HEK293T (cell line): ENCODE measurements at places on chromosomes 13 and 19.

GRCh38 chr13:39284801-39285388 lies 246.6 kb downstream of the NHLRC3 start:
- DNase-seq: no peak

GRCh38 chr19:262125-262524 lies 29.1 kb downstream of the PLPP2 start:
- DNase-seq: no peak

DNA sequence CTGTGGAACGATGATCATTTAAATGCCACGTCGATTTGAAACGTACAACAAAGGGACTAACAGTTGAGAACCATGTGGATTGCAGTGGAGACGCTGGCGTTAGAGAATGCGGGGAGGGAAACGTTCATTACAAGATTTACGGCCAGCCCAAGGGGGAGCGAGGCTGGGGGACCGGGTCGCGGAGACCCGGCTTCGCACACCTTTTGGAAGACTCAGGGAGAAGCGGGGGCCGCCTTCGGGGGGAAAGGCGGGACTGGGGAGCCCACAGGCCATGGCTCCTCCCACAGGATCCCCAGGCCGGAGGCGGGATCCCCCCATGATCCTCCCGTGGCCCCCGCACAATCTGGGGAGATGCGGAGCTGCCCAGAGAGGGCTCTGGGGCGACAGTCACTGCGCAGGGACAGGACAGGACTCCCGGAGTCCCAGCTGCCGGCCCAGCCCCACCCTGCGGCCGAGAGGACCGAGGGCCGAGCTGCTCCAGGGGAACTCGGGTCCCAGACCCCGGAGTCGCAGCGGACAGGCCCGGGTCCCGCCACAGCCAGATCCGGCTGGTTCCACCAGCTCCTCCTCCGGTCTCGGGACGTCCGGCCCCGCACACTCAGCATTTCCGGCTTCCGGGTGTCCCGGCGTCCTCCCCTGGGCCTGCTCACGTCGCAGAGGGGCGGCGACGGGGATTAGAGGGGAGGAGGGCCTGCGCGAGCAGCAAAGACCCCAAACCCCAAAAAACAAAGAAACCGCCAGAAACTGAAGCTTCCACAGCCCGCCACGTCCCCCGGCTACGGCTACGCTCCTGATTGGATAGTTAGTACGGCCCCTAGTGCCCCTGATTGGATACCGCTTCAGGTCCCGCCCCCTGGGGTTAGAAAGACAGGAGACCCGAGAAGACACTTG lies 21.1 kb upstream of the OR10H1 start:
- peak; percentile 88 for DNase-seq

DNA sequence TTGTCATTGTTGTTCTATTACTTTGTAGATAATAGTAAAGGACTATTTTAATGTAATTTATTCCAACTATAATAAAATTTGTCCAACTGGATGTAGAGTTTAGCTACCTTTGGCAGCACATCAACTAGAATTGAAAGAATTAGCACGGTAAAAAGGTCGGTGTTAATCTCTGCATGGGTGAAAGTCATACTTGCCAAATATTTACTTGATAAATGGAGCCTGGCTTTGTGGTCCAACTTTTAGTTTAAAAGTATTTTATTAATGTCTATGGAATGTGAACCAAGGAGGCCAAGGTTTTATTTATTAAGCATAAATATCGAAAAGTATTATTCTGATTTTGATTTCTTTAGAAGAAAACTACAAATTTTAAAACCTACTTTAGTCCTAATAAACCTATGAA lies 1389.0 kb downstream of the PCDH9 start:
- DNase-seq: no peak

- no peak for DNase-seq
These were observed 6.5 kb upstream of the EIF3G start for GRCh38 chr19:10126213-10126639.

- DNase-seq: no peak
These were observed 42.5 kb upstream of the LDLR start for GRCh38 chr19:11046605-11047354.

DNA sequence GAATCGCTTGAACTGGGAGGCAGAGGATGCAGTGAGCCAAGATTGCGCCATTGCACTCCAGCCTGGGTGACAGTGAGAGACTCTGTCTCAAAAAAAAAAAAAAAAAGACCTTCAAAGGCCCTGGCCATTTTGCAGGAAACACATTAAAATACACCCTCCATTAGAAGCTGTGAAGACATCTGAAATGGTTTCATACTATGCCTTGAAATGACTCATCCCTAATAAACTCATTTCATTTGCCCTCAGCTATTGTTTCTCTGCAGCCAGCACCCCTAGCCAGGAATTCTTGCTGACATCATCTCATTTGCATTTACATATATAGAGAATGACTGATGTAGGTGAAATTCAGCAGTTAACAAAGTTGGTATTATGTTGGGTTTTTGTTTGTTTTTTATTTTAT lies 8.7 kb downstream of the EML2 start:
- no peak for DNase-seq

DNA sequence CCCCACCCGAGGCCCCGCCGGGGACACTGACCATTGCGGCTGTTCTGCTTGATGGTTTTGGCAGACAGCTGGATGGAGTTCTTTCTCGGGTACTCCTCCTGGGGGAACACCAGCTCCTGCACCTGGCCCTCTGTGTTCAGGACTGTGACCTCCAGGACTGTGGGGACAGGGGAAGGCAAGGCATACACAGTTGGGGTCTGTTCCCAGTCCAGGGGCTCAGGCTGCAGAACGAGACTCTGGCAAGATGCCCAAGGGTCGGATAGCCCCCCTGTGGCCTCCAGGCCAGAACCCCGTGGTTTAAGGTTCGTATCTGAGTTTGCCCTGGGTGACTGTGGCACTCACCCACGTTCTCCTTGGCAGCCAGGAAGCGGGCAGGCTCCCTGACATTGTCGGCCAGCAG lies 22.7 kb upstream of the ASF1B start:
- no peak for DNase-seq

DNA sequence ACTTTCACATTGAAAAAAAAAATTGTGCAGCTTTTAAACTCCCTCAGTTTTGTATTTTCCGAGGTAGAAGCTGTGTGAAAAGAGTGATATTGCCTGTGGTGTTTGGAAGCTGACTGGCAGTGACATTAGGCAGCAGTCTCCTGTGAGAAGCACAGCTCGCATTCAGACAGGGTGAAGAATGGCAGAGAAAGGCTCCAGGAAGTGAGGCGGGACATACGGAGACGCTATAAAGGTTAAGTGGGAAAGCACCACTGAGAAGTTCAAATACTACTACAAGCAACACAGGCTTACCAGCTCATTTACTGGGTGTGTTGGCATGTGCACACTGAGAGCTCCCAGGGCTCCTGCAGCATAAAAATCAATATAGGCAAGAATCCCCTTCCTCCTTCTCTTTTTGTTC lies 88.4 kb downstream of the RXFP2 start:
- no peak for DNase-seq

DNA sequence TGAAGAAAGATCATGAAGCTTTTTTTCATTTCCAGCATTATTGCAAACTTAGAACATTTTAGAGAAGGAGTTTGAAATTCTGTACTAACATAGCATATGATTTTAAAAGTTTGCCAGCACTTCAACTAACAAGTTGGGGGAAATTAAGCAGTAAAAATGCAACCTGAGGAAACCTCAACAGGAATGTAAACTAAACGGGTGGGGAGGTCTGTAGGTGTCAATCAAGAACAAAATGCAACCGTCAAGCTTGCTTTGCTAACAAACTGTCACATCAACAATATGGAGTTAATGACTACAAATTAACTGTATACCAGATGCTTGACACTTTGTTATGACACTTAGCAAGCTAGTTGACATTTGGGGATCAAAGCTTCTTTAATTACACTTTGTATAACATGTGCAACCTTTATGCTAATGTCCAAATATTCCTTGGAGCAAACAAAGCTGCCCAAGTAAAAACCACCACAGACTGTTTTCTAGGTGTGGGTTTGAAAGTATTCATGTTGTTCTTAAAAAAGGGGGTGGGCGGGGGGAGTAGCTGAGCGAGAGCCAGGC lies 52.1 kb downstream of the DACH1 start:
- DNase-seq: no peak

DNA sequence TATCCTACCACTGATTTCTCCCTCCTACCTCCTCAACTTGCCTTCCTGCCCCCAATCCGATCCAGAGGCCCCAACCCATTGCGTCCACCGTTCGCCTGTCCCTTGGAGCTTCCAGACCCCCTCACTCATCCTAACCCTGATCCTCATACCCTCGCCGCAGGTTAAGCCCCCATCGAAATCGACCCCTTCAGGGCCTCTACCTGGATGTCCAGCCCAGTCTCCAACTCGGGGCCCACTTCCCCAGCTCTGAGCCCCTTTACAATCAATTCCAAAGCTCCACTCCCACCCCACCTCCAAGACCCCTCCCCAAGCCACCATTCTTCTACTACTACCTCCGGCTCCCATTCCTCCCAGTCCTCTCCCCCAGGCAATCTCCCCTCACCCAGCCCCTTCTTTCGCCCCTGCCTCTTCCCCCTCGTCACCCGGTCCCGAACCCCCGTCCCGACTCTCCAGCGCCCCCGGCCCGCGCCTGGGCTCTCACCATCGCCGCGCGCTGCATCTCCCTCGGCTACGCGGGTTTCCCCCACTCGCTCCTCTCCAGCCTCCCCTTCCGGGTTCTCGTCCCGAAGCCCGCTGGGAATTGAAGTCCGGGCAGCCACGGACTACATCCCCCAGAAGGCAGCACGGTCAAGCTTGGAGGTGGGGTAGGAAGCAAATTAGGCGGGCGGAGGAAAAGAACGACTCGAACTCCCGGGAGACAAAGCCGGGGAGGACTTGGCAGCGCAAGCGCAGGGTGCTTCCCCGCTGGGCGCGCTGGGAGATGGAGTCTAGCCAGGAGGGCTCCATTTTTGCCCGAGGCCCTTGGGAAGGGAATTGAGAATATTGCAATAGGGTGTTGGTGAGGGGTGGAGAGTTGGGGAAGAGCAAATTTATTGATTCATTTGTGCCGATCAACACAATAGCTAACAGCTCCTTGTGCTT lies at the start of gene FBXO46:
Gene FBXO46 (minus strand): TSS at position 529 of the 921 bp plus-strand sequence. CDS start 17,401 bp downstream, outside the sequence.
- DNase-seq: peak; percentile 96

GRCh38 chr13:104895521-104895920 lies 1639.9 kb downstream of the EFNB2 start:
- DNase-seq: no peak
